ENCODE measurements at places on chromosomes 6 and 20. TPM values are rescaled to one million over a fixed set of nuclear protein-coding genes. Genes with fewer than 3 reads are reported as not detected.

DNA sequence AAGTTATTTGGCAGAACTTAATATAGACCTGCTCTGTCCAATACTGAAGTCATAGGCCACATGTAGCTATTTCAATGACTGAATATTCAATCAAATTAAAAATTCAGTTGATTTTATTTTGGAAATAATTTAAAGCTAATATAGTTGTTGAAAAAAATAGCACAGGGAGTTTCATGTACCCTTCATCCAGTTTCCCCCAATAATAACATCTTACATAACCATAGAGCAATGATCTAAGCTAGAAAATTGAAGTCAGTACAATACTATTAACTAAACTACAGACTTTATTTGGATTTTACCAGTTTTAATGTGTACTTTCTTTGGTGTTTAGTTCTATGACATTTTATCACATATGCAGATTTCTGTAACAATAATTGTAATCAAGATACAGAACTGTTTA is 212.2 kb upstream of the HDDC2 start:
- no peak for DNase-seq

- no peak for DNase-seq
Observed at GRCh38 chr6:36724514-36725390, 27.1 kb downstream of the RAB44 start.

DNA sequence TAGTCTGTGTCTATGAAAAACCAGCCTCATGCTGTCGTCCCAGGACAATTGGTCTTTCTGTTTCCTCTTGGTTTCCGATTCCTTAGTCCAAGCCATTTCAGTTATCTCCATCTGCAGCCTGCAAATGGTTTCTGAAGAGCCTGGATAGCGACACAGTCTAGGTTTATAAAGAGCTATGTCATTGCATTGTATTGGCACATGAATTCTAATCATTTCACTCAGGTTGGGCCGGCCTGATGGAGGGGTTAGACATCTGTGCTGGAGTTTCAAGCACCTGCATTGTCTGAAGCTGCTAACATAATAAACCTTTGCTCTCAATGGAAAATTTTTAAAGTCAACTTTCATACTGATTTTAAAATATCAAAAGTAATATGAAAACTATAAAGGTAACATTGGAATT is 232.6 kb upstream of the MAP3K7 start:
- no peak for DNase-seq

DNA sequence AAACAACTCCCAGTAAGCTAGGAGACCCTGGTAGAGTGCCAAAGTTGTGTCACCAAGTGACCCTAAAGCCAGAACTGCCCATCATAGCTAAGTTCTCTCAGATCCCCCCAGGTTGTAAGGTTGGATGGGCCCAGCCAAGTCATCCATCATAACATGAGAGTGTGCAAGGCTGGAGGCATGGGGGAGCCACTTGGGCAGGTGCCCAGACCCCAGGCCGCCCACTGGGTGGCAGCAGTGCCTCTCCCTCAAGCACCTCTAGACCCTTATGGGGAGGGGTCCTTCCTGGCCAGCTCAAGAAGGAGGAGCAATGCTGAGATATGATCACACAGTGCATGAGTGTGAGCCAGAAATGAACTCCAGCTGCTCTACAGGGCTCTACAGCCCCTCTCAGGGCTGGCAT is 154.5 kb downstream of the MYLK4 start:
- DNase-seq, result no peak

GRCh38 chr20:23092384-23092756 is 6.2 kb upstream of the CD93 start:
- DNase-seq, result no peak

GRCh38 chr6:116564921-116565872 is 6.1 kb upstream of the RWDD1 start:
- no peak for DNase-seq

EMILIN3 gene
- 4.1 TPM for total RNA-seq

SH3BGRL2 gene
- 32.2 TPM for total RNA-seq

NKAPL gene
- 0.90 TPM for total RNA-seq

BNIP5 gene
- total RNA-seq, result not detected

DNA sequence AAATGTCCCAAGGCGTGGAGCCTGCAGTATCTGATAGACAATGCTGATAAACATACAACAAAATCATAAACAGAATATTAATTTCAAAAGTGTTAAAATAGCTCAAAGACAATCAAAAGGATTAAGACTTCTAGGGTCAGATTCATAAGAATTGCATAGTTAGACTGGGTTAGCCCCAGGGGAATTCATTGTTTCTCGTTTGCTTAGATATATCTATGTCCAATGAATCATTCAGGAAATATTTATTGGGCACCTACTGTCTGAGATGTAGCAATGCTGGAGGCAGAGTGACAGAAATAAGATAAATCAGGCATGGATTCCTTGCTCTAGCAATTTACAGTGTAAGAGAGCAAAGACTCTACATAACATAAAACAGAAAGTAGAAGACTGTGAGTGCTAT is 124.4 kb upstream of the PRL start:
- DNase-seq, result no peak

PPP1R16B gene
- total RNA-seq, result 5.6 TPM

GABRR2 gene
- 1.1 TPM for total RNA-seq

GRCh38 chr6:166333172-166333995 is 9.0 kb downstream of the SFT2D1 start:
- DNase-seq, result no peak
